CD4-positive, alpha-beta T cell treated with Interleukin-21 for 1 hour (primary cell): ENCODE measurements at places on chromosomes 3 and 15.

DNA sequence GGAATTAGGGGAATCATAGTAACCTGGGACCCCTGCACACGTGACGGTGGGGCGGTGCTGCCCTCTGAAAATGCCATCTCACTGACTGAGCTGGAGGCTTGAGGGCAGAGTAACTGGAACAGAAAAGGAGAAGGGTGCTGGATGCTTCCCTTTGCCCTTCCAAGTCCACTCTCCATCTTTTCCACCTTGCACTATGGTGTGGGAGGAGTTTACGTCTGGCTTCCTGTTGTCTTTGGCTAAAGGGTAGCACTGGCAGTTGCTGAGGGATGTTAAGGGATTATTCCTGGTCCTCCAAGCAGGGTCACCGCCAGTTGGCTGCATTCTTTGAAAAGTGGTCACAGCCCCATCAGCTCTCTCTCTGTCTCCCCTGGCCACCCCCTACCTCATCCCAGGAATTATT lies 129.4 kb upstream of the SNTN start:
- DNase-seq = no peak

GRCh38 chr3:161066930-161067329 lies 38.2 kb downstream of the B3GALNT1 start:
- DNase-seq = no peak

GRCh38 chr3:130692455-130692854 lies 54.2 kb downstream of the PIK3R4 start:
- no peak for DNase-seq

- no peak for DNase-seq
Observed at GRCh38 chr3:106745344-106746168, 631.7 kb upstream of the CCDC54 start.

DNA sequence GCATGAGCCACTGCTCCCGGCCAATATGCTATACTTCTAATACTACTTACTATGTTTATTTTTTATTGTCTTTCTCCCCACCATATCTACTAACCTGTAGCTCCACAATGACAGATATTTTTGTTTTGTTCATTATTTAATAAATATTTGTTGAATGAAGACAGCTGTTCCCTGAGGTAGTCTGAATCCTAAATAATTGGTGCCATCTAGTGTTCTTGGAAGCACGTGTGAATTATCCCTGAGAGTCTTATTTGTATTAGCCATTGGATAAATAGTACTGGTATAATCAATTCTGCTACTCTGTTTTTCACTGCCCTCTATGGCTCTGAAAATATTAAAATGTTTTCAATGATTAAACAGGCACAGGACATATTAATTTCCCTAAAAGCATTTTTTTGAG lies 5.6 kb upstream of the APPL1 start:
- no peak for DNase-seq

GRCh38 chr3:140004271-140004670 lies 69.3 kb downstream of the CLSTN2 start:
- no peak for DNase-seq

DNA sequence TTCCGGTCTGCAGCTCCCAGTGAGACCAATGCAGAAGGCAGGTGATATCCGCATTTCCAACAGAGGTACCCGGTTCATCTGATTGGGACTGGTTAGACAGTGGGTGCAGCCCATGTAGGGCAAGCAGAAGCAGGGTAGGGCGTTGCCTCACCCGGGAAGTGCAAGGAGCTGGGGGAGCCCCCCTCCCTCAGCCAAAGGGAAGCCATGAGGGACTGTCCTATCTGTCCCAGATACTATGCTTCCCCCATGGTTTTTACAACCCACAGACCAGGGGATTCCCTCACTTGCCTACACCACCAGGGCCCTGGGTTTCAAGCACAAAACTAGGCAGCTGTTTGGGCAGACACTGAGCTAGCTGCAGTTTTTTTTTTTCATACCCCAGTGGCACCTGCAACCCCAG lies 71.8 kb downstream of the CPNE4 start:
- no peak for DNase-seq

DNA sequence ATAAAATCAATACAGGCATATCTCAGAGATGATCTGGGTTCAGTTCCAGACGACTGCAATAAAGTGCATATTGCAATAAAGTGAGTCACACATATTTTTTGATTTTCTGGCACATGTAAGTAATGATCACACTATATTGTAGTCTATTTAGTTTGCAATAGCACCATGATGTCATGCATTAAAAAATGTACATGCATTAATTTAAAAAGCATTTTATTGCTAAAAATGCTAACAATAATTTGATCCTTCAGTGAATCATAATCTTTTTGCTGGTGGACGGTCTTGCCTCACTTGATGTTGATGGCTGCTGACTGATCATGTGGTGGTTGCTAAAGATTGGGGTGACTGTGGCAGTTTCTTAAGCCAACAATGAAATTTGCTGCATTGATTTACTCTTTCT lies 511.1 kb downstream of the OTOL1 start:
- DNase-seq = no peak

DNA sequence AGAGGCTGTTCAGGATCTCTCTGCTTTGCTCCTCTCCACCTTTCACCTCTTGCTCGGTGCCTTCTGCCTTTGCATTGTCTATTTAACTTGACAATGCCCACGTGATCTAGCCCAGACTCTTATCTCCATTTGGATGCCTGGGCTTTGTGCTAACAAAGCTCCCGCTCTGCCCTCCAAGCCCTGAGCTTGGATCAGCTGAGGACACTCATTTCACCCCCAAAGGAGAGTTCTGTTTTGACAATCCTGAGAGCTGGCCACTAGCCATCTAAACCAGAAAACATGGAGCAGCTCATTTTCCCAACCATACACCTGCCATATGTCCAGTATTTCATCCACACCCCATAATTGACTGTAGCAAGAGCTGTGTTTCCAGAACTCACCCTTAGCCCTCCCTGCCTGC lies 12.8 kb downstream of the GPR176 start:
- no peak for DNase-seq

DNA sequence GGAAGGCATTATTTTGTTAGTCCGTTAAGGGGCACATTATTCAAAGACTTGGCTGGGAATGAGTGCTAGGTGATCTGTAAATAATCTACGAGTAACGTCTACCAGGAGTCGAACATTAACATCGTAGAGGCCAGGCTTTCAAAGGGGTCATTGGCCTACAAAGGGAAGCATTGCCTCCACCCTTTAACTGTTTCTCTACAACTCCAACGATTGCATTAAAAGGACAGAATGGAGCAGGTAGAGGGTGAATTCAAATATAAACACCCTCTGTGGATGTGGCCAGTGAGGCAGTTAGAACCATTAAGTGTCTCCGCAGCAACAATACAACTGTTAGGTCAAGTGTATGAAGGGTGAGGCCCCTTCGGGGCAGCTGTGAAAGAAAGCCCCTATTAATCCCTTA lies 126.0 kb upstream of the LMOD3 start:
- DNase-seq = no peak

DNA sequence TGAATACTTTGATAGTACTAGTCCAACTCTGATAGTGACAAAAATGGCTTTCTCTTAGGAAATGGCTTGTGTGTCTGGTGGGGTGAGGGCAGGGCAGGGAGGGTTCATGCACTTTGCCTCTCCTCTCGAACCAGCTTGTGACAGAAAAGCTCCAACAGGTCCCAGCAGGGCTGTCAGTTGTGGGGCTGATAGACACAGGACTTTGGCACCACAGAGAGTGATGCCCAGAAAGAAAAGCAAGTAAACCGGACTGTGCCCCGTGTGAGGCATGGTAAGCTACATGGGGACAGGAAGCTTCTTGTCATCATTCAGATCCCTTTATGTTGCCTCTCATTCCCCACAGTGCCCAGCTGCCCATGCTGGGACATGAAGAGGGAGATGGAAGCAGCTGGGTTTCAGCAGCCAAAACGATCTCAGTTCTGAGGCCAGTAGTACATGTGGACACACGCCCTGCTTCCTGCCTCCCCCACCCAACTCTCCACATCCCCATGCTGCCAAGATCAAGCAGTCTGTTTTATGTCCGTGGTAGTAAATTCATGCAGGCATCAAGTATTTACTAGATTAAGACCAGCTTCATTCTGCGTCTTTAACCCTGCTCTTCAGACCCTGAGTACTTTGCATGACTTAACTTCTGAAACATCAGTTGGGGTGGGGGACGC lies 29.7 kb upstream of the LIPC start:
- DNase-seq = no peak

DNA sequence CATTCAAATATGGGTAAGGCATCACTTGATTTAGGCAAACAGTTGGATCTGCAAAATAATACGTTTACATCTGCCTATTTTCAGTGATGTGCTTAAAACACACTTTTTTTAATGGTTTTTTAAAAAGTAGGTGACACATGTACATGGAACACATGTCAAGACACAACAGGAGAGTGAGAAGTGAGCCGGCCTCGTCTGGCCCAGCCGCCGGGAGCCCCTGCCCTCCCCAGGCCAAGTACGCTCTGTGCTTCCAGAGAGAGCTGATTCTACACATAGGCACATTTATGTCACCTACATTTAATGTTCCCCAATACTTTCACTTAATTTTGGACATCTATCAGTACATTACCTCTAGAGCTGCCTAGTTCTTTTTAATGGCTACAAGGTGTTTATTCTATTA lies 3.8 kb downstream of the TM2D3 start:
- DNase-seq = no peak

DNA sequence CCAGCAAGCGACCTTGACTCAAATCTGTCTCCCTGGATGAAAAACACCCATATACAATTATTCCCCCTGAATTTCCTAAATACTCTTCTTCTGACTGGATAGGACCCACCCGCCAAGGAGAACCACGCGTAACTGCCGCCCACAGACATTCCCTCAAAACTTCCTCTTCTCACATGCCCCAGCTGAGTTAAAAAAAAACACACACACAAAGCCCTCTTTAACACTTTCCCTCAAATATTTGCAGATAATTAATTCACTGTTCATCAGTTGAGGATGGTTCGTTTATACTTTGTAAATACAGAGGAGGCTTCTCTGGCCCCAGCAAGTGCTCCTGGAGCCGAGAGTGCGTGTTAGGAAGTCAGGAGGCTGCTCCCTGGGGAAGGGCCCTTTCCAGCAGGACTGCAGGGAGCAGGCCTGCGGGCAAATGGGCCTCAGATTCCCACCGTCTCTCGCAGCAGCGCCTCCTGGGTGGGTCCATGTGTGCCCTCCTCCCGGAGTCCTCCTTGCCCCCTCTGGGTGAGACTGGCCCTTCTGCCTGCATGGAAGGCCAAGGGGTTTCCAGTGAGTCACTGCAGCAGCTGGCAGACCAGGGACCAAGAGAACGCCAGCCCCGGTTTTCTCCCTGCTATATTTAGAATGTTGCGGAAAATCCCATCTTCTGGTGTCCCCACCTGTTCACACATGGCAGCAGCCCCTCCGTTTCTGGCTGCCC lies 46.8 kb downstream of the MGLL start:
- DNase-seq = no peak

- no peak for DNase-seq
Observed at GRCh38 chr3:138842483-138843188, 7.9 kb upstream of the PIK3CB start.

DNA sequence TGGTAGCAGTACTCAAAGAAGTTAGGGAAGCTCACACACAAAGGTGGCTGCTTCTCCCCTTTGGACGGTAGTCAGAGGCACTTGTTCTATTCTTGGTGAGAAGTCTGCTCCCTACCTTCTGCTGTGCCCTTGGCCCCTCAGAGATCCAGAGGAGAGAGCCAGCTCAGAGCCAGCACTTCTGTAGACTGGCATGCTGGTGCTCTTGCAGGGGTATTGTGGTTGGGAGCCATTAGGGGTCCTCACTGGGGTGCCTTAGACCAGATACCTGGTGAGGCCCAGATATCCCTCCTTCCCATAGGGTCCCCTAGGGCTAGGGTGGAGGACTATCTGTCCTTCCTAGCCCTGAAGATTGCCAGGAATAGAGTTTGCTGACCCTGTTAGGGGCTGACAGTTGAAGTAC lies 140.6 kb downstream of the EEFSEC start:
- DNase-seq = no peak

GRCh38 chr3:28050885-28051284 lies 190.5 kb upstream of the CMC1 start:
- DNase-seq = peak; percentile 19

DNA sequence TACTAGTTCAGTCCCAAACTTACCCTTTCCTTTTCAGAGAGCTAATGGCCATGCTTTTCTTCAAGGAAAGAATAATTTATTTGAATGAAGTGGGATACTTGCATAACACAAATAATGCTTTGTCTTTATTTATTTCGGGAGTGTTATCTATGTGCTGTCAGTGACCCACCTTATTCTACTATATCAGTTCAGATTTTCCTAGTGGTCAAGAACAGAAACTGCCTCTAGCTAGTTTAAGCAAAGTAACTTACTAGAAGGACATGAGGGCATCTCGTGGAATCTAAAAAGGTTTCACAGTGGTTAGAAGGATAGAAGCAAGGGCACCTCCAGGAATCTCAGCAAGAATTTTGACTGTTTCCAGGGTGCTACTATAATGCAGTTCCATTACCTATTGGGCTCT lies 3.8 kb upstream of the TIMMDC1 start:
- no peak for DNase-seq

DNA sequence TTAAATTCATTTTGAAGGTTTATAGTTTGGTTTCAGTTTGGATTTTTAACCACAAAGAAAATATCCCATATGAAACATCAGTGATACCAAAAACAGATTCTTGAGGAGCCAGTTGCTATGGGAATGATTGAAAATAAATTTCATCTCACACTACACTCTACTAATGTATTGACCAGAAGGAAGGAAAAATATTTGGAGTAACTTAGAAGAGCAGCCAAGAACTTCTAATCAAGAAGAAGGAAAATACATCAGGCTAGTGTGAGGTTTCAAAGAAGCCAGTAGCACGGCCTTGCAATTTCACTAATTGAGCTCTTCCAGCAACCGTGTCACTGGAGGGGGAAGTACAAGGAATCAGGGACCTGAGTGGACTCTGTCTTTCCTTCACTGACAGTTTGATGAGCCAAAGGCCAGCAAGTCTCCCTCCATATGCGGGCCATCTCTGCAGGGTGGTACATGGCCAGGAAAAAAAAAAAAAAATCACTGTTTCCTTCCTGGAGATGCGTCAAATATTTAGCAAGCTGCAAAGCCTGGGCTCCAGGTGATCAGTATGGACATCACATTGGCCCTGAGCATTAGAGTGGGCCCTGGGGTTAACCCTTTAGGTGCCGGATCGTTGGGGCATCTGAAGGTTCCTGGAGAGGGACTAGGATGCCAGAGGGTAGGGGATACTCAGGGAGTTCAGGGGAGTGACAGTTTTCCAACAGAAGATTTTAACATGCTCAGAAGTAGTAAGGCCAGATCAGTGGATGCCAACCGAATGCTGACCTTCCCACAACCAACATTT lies 37.1 kb downstream of the SLC12A8 start:
- DNase-seq = no peak

- DNase-seq = no peak
Observed at GRCh38 chr3:170638988-170639387, 53.1 kb upstream of the SLC7A14 start.

- DNase-seq = no peak
Observed at GRCh38 chr3:136380530-136380929, 130.4 kb downstream of the PCCB start.

- DNase-seq = no peak
Observed at GRCh38 chr3:155690921-155691320, 54.0 kb downstream of the PLCH1 start.

DNA sequence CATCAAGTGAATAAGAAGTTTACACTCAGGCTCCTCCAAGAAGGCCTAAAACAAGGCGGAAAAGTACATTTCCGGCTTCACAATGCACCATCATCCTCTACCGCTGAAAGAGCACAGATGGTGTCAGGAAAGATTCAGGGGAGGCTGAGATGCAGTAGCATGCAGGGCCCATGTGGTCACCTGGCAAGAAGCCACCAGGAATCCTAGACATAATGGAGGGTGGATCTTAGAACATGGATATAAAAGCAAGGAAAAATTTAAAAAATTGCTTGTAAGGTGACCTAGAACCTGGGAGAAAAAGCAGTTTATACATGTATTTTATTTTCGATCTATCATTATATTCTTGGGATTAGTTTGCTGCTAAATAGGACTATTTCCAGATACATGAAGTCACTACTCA lies 21.9 kb upstream of the OTOL1 start:
- DNase-seq = no peak
